OCI-LY7 (cell line): ENCODE measurements at places on chromosomes 11 and 22.
A peak's percentile ranks its signal among the peaks of the same experiment; 100 is the strongest.

DNA sequence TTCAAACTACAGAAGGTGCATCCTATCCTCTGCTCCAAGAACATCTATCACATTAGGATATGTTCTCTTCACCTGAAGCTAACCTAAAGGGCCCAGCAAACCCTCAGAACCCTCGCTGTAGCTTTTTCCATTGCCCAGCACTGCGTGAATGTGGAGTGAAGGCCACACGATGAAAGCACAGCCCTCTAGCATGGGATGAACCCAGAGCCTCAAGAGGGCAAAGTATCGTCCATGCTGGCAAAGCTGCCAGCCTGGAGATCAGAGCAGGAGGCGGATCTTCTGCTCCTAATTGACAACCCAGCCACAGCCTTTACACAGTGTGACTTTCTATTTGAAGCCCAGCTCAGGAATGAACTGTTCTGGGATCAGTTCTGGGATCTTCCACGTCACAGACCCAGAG, 65.1 kb upstream of the USP47 start:
- no peak for DNase-seq

DNA sequence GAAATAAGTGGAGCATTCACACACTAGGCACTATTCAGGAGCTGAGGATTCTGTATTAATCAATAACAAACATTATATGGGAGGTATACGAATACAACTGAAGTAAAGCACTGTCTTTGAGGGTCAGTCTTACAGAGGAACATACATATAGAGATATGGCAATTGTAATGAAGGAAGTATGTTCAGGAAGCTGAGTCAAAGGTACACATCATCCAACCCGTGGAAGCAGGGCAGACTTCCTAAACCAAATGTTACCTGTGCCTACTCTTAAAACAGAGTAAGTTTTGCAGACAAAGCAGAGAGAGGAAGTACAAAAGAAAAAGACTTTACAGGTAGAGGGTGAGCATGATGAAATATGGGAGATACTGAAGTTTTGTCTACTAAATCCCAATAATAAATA, 481.2 kb upstream of the ARHGAP42 start:
- no peak for DNase-seq

GRCh38 chr11:109956124-109956793, 136.9 kb upstream of the ZC3H12C start:
- DNase-seq: peak; percentile 67

DNA sequence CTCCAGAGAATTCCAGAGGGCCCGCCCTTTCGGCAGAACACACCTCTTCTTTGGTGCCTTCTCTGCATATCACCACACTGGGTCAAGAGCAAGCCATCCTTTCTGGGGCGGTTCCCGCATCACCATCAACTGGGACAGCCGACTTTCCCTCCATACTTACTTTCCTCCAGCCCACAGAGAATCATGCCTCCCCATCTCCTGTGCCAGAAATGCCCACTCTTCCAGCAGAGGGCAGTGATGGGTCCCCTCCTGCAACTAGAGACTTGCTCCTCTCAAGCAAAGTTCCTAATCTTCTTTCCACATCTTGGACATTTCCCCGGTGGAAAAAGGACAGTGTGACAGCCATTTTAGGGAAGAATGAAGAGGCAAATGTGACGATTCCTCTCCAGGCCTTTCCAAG, 157.7 kb downstream of the C11orf91 start:
- DNase-seq: peak; percentile 51

GRCh38 chr11:79200398-79201070, 240.3 kb downstream of the TENM4 start:
- no peak for DNase-seq

DNA sequence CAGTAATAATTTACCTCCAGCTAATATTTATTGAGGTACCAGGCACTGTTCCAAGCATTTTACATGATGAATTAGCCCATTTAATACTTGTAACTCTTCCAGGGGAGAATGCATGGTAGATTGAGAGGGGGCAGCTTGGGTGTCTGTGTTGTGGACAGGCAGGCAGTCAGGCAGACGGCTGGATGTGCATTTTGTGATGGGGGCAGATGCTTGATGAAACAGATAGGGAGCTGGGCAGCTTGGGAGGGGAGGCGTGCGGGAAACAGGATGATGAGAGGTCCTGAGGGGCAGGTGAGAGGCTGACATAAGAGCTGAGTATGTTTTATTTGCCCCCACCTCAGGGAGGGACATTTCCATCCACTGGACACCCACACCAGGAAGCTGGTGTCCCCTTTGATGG, 33.1 kb upstream of the SHISAL1 start:
- no peak for DNase-seq

- peak; percentile 47 for DNase-seq
Observed at GRCh38 chr11:32374261-32374711, 61.1 kb downstream of the WT1 start.

- DNase-seq: no peak
Observed at GRCh38 chr11:94305146-94305545, 766 bp downstream of the IZUMO1R start.

- DNase-seq: no peak
Observed at GRCh38 chr11:20563866-20564265, 35.5 kb upstream of the SLC6A5 start.

GRCh38 chr11:73469401-73469800, 93.2 kb downstream of the RELT start:
- no peak for DNase-seq

GRCh38 chr11:10688401-10688800, 5.2 kb downstream of the IRAG1 start:
- no peak for DNase-seq

- DNase-seq: no peak
Observed at GRCh38 chr11:93741882-93742226, 382 bp downstream of the C11orf54 start.

DNA sequence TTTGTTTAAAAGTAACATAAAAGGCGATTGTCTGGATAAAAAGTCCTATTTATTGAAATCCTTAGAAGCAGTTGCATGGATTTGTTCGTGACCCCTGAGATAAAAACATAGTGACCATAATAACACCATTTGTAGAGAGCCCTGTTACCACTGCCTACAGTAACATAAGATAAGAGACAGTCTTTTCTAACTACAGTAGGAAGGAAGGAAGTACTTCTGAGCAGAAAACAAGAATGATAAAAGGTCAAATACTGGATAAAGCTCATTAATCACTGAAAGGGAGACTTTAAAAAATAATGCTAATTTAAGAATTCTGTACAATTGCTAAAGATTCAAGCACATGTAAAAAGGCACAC, 47.1 kb upstream of the SOX6 start:
- DNase-seq: no peak

DNA sequence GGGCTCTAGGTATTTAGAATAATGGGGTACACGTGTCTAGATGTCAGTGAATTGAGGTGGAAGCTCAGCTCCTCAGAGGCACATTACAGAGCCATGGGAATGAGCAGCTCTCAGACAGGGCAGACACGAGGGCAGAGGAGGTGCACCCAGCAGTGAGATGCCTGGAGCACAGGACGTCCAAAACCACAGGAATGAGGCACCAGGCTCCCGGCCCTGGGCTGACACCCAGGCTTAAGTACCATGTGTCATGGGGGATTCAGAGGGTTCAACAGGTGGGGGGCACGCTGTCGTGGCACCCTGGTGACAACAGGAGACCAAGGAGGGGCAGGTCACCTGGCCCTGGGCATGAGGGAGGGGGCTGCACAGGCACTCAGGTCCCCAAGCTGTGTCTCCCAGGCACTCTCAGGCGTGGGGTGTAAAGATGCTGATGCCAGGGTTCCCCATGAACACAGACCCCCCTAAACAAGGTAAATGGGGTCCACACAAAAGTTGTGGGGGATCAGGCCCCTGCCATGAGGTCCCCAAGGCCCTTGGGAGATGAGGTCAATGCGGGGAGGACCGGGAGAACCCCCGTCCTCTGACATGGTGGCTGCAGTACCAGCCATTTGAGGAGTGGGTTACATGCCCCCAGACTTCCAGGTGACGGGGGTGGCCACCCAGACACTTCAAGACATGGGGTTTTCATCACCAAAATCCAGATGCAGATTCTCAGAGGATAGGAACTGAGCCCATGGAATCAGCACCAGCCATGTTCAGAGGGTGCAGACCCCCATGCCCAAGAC, 5.6 kb upstream of the SYT8 start:
- no peak for DNase-seq

- no peak for DNase-seq
Observed at GRCh38 chr11:8261291-8261690, 2.4 kb downstream of the LMO1 start.

GRCh38 chr11:64638018-64638665, 47.1 kb downstream of the SLC22A12 start:
- DNase-seq: no peak

- no peak for DNase-seq
Observed at GRCh38 chr22:25070956-25071355, 118.4 kb downstream of the KIAA1671 start.

DNA sequence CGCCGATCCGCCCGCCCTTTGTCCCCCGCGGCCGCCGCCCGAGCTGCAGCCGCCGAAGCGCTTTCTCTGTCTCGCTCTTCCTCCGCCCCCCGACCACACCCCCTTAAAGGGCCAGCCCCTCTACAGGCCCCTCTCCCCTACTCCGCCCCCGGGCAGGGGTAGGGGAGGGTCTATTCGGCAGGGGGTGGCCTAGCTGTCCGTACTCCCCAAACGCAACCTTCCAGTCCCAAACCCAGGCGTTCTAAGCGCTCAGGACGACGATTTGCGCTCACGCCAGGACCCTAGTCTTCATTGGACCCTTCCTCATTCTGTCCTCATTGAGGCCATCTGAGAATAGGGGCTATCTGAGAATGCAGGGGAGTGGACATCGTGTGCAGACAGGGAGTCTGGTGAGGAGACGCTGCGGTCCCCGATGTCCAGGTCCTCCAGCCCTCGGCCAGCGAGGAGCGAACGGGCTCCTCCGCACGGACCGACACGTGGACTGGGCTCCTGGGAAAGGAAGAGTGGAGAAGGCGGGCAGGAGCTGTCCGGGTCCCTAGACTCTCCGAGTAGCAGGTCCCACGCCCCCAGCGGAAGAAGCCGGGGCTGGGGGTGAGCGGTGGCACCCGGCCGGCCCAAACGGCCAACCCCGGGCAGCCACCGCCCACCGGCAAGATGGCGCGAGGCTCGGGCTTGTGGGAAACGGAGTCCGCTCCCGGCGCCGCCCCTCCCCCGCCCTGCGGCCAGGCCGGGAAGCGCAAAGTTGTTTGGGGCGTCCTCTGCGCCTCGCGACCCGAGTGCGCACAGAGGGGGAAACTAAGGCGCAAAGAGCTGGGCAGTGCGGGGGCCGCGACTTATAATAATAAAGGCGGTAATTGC, at the start of gene PPP1R14B:
PPP1R14B (minus strand) TSS at position 73 of the 858 bp plus-strand sequence. CDS start 270 bp downstream, outside the sequence.
- peak; percentile 85 for DNase-seq

GRCh38 chr11:8337130-8337795, 73.6 kb upstream of the LMO1 start:
- DNase-seq: no peak

DNA sequence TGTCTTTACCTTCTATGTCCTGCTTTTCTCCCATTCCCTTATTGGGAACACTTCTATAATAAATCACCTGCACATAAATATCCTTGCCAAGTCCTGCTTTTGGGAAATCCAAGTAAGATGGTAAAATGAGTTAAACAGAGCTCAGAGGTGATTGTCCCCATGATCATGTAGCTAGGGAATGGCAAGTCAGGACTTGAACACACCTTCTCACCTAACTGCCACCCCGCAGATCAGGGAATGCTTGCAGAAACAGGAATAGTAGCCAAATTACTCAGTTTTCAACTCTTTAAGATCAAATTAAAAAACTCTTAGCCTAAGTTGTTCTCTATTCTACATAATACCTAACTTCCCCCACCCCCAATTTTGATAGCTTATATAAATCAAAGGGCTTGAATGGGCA, 16.0 kb downstream of the OOSP3 start:
- DNase-seq: no peak

DNA sequence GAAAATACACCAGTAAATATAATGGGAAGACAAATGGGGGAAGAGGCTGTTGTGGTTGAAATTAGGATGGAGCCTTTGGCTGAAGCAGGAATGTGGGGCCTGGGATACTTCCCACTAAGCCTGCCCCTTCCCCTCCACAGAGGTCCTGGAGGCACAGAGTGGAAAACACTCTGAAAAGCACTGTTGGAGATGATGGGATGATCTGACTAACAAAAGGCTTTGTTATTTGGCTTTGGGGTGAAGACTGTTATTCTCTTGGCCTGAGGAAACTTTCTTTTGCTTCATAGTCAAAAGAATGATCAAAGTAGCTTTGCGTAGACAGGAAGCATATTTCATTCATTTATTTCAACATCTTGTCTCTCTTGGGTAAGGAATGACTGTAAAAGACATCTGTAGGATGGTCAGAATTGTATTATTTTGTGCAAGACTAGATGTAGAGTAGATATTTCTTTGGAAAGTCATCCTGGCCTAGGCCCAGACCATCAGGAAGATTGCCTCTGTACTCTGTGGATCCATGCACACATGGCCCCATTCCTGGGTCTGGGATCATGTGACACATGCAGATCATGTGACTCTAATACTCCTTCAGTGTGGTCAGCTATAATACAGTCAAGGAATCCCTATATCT, 111.4 kb downstream of the SPON1 start:
- no peak for DNase-seq

- no peak for DNase-seq
Observed at GRCh38 chr11:115418626-115419025, 85.6 kb downstream of the CADM1 start.

- no peak for DNase-seq
Observed at GRCh38 chr22:44097263-44098020, 73.3 kb downstream of the PARVB start.

GRCh38 chr11:43907028-43907975, 26.7 kb downstream of the ALKBH3 start:
- DNase-seq: peak; percentile 3

DNA sequence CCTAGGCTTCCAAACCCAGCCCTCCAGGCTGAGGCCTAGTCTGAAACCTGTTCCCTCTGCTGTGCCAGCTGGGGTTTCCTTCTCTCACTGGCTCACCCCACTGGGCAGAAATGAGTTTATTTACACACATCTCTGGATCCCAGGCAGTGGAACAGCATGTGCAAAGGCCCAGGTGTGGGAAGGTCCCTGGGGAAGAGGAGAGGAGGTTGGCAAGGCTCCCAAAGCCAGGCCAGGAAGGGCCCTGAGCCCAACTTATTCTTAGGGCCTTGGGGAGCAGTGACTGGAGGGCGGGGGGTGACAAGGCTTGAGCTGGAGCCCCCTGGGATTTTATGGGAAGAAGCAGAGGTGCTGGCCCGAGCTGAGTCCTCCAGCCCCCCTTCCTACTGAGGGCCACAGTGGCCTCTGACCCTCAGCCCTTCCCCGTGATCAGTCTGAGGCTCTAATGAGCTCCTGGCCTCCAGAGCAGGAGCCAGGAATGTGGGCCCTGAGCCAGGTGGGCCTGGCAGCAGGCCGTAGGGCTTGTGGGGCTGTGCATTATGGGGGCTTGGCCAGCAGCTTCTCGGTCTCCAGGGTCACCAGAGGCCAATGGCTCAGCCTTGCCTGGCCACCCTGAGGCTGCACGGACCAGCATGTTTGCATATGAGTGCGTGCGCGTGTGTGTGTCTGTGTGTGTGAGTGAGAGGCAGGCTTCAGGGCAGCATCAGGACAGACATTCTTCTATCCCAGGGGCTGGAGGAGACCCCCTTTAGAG, 2.9 kb downstream of the MYO7A start:
- no peak for DNase-seq

DNA sequence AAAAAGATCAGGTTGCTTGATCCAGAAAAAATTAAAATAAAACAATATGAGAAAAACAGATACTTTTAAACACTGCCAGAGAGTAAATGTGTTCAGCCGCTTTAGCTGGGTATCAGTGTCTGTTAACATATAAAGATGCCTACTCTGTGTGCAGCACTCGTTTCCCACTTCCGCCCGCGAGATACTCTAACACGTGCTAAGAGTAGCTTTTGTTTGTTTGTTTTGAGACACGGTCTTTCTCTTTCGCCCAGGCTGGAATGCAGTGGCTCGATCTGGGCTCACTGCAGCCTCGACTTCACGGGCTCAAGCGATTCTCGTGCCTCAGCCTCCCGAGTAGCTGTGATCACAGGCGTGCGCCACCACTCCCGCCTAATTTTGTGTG, 531 bp upstream of the MEN1 start:
- no peak for DNase-seq
